WERI-Rb-1 (cell line): ENCODE measurements at places on chromosomes 13 and 19.

GRCh38 chr13:102187313-102187712, 214.5 kb downstream of the FGF14 start:
- no peak for DNase-seq

DNA sequence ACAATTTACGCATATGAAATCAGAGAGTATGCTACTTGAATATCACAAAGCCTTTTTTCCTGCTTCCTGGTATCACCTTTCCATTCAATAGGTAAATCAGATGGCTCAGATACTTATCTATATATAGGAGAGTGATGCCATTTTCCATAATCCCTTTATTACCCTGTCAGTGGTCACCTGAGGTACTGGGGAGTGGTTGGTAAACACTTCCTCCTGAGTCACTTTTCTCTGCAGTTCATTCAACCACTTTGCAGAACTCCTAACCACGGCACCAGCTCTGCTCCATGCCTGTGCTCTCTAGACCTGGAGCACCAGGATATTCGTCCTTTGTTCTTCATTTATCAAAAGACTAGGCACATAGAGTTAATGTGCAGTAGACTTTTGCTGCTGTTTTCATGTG, 748.5 kb upstream of the KLHL1 start:
- no peak for DNase-seq

DNA sequence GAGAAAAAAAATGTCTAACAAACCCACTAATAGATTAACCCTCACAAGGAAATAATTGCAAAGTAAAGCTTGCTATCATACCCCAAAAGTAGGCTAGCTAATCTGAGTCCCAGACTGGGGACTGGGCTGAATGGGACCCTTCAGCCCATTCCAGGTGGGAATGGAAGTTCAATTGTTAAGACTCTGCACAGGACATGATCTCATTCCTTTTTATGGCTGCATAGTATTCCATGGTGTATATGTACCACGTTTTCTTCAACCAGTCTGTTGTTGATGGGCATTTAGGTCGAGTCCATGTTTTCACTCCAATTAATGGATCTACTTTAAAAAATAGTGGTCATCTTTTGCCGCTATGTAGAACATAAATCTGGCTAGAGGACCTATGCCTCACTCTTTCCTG, 17.9 kb downstream of the OR7A5 start:
- DNase-seq, result no peak

GRCh38 chr13:54033323-54033861, 1004.8 kb downstream of the OLFM4 start:
- no peak for DNase-seq

GRCh38 chr19:16316506-16316882, 8.1 kb upstream of the KLF2 start:
- no peak for DNase-seq

DNA sequence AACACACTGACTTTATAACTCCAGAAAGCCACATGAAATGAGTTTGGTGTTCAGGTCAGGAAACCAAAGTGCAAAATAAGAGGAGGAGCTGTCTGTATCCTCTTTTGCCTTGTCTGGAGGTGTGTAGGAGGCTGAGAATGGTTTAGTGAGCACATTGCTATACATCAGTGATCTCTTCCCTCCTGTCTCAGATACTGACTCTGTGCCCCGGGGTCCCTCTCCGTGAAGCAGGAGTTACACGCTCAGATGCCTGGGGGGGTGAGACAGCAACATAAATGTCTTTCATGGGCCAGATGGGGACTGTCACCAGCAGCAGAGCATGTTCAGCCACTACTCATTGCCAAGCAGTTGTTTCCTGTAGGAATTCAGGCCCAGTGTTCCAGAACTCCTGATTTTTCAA, 285.4 kb downstream of the ATP8A2 start:
- DNase-seq, result no peak

DNA sequence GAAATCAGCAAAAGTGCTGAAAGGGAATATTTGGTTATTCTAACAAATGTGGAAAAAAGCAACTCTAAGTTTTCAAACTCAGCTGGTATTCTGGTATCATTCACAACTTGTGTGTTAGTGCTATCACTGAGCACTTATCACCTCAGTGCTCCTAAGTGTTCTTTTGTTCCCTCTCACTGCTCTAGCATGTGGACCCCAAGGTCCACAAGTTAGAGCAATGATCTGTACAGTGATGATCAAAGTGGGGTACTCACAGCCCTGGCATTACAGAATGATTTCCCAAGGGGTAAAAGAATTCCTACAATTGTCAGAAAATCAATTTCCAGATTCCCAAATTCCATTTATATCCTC, 575.0 kb downstream of the DIAPH3 start:
- DNase-seq, result no peak

- no peak for DNase-seq
These were observed at the start of gene TMPRSS9 for GRCh38 chr19:2359992-2360685. Gene TMPRSS9, plus strand, starts transcription at chr19:2360265. Its CDS starts 29,521 bp downstream, at chr19:2389786.
